ENCODE measurements at places on chromosomes 7 and 10.
A peak's percentile ranks its signal among the peaks of the same experiment; 100 is the strongest.

- DNase-seq, result no peak
These were observed 253.7 kb downstream of the SFMBT2 start for GRCh38 chr10:7157091-7157490.

DNA sequence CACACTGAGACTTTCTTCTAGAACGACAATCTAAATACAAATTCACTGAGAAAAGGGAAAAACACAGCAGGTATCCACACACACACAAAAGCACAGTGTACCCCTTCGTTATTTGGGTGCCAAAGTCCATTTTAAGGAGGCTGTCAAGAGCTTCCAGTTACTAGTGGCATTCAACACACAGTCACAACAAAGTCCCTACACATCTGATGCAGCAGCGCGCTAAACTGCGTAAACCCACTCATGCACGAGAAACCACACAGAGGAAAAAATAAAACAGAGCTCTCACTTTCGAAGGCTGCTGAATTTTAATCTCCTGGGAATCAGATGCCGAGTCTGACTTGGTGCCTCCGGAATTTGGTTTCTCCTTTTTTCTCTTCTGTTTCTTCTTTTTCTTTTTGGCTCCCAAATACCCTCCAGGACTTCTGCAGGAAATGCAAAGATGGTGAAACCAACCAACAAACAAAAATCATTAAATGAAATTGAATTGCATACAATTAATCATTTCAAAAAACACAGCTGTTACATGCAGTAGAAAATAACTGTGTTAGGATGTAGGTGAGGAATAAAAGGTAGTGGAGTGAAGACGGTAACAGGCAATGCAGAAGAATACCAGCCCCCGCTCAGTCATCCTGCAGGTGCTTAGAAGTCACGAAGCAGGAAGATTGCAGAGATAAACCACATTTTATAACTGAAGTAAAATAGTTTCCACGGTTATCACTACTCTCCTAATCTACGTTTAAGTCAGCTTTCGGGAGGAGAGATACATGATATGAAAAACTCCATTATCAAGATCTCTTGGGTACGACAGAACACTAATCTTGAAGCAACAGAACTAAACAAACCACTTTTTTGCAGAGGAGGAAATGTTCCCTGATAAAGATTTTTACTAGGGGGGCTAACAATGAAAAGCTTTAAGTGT lies 27.1 kb downstream of the NMT2 start:
- no peak for DNase-seq

GRCh38 chr7:105719395-105719794 lies 138.1 kb upstream of the EFCAB10 start:
- no peak for DNase-seq

GRCh38 chr10:123614888-123615287 lies 51.3 kb upstream of the GPR26 start:
- no peak for DNase-seq

DNA sequence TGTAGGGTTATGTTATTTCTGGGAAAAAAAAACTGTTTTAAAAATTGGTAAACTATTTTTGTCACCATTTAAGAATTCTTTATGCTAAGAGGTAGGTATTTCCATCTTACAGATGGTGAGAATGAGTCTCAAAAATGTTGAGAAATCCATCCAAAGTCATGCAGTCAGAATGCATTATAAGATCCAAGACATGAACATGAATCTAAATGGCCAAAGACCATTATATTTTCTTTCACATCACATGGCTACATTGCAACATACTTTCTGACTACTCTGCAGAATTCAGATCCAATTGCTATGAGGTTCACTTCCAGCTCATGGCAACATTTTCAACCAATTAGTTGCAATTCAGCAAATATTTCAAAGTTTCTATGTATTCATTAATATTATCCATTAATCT lies 181.2 kb downstream of the TWIST1 start:
- peak; percentile 51 for DNase-seq

All from fibroblast of the conjunctiva (primary cell).